Substantia nigra (tissue), 51 donors: ENCODE measurements at places on chromosomes 11 and 22.

- no peak for DNase-seq
Measured at GRCh38 chr11:46278387-46279125, 1.1 kb downstream of the CREB3L1 start.

GRCh38 chr11:8987446-8987845 lies 16.4 kb downstream of the NRIP3 start:
- DNase-seq, result no peak

GRCh38 chr22:47303161-47303890 lies 540.9 kb downstream of the TBC1D22A start:
- DNase-seq, result no peak

- DNase-seq, result no peak
Measured at GRCh38 chr11:117972629-117973502, 13.3 kb upstream of the IL10RA start.

DNA sequence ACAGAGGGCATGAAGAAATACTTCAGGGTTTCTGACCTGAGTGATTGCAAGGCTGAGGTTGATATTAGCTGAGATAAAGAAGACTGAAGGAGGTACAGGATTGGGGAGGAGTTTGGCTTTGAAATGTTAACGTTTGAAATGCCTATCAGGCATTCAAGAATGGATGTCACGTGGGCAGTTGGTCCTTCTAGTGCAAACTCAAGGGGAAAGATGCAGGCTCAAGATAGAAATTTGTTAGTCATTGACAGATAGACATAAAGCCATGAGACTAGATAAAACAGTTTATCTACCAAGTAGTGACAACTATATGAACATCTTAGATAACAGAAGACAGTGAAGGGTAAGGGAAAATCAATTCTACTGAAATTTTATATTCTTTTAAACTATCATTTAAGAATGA lies 23.1 kb downstream of the TTC17 start:
- no peak for DNase-seq

GRCh38 chr11:134577751-134578395 lies 165.8 kb upstream of the B3GAT1 start:
- no peak for DNase-seq

GRCh38 chr22:50308597-50308935 lies 1.1 kb upstream of the PLXNB2 start:
- DNase-seq, result peak; percentile 57

DNA sequence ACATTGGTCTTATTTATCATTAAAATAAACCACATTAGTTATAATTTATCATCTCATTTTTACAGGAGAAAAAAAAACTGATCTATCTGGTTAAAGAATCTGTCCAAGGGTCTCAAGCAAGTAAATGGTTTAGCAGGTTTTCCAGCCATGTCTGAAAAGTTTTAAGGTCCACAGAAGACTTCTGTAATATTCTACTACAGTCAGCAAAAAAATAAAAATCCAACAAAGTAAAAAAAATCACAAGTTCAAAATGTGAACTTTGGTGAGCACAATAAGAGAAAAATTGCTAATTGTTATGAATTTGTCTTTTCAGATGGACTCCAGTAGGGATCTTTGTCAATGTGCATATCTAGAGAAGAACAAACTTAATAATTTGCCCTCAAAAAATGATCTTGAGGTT lies 1.3 kb downstream of the OR52E4 start:
- DNase-seq, result no peak

DNA sequence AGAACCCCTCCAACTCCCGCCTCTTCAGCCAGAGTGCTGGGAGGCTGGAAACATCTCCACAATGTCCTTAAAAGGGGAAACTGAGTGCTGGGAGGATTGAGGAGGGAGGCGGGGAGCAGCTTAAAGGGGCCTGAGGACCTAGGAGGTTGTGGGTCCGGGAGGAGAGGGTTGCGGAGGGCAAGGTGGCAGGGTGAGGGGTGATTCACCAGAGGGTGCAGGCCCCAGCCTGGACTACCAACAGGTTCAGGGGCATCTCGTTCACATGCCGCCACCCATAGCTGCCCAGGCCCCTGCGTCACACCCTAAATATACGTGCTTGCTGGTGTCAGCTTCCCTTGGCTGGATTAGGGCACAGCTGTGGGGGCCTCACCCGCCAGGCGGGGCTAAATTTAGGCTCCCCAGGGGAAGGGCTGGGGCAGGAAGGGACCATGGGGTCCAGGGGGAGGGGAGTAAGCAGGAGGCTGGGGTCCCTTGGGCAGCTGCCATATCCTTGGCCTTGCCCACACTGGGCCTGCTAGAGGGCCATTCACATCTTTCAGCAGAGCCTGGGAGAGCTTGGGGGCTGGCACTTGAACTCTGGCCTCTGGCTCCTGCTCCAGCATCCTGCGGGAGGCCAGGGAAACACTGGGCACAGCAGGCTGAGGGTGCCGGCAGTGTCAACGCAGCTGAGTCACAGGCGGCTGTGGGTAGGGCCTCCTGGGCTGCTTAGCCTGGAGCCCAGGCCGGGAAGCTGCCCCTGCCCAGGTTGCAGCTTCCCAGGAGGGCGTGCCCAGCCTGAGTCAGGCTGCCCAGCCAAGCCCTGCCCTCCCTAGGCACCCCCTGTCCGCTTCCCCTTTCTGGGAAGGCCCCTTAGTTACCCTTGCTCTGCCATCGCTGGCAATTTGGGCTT lies 1.3 kb downstream of the EHBP1L1 start:
- no peak for DNase-seq

GRCh38 chr11:35343033-35343598 lies 76.2 kb downstream of the SLC1A2 start:
- no peak for DNase-seq

DNA sequence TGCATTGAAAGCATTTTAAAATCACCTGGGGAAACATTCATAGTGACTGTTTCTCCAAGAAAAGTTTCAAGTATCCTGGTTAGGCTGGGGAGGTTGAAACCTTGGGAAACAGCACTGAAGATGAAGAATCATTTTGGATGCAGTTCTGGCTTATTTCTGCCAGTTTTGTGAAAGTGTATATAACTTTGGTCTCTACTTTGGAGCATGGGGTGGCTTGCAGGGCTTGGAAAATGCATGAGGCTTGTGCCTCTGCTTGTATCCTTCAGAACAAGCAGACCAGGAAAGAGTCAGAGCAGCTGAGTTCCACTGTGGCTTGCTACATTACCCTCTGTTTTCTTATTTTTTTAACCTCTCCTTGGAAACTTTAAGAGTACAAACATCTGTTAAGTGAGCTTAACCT lies 19.5 kb downstream of the SLC5A12 start:
- DNase-seq, result no peak

GRCh38 chr11:101264306-101264705 lies 134.7 kb upstream of the PGR start:
- DNase-seq, result no peak
